Muscle of arm (tissue), 14 donors: ENCODE measurements at places on chromosomes 12 and 14.

- DNase-seq, result no peak
These were observed 84.9 kb downstream of the WSCD2 start for GRCh38 chr12:108213871-108214445.

DNA sequence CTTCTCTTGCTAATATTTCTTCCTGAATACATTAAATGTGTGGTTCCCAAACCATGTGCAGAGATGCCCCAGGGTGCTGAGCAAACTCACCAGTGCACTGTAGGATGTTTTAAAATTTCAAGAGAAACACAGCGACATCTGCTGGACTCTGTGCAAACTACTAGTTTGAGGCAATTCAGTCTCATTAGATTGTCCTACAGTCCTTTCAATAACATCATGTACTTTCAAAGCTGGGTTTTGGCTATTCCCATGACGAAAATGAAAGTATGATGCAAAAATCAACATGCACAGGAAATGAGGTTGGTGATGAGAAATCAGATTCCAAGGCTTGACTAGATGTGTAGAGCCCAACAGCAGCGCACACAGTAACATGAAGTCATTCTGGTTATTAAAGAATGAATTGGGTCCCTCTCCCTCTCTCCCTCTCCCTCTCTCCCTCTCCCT, 66.3 kb downstream of the CLIP1 start:
- peak; percentile 46 for DNase-seq

DNA sequence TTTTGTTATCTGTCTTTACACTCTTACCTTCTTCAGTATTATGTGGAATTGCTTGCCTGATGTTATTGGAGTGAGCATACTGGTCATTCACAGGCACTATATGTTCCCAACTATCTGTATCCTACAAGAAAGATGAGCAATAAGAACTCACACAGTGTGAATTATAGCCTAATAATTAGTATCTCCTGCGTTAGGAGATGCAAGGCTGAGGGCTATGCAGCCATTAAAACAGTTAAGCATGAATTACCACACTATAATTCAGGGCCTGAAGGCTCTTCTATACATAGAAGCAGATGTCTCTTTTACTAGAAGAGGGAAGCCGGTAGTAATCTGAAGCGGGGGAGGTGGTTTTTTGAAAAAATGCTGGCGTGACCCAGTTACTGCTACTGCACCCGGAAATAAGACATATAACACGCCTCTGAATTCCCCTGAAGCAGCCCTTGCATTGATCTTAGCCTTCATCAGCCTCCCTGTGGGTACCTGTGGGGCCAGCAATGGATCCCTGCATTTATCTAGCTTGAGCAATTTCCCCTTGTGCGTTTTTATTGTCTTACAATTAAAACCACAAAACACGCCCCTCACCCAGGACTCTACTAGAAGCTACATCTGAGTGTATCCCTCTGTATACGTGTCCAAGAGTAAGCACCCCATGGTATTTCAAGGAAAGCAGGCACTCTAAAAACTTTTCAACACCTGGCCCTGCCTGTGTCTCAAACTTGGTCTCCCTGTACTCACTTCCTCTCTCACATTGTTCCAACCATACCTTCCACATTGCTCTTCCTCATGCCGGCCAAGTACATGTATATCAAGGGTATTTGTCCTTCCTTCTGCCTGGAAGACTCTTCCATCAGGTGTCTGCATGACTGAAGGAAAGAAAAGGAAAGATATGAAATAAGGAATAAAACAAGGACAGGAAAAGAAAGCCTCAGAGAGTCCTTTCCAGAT, 210.9 kb upstream of the ARID2 start:
- DNase-seq, result no peak

- no peak for DNase-seq
These were observed 14.9 kb upstream of the TAC3 start for GRCh38 chr12:57031138-57031725.

GRCh38 chr12:2277492-2278155, 224.8 kb downstream of the CACNA1C start:
- no peak for DNase-seq

- DNase-seq, result no peak
These were observed 16.4 kb downstream of the FOS start for GRCh38 chr14:75295061-75295461.

GRCh38 chr14:102481371-102481770, 28.2 kb downstream of the ANKRD9 start:
- DNase-seq, result no peak

GRCh38 chr14:75331471-75331870, 52.8 kb downstream of the FOS start:
- no peak for DNase-seq

DNA sequence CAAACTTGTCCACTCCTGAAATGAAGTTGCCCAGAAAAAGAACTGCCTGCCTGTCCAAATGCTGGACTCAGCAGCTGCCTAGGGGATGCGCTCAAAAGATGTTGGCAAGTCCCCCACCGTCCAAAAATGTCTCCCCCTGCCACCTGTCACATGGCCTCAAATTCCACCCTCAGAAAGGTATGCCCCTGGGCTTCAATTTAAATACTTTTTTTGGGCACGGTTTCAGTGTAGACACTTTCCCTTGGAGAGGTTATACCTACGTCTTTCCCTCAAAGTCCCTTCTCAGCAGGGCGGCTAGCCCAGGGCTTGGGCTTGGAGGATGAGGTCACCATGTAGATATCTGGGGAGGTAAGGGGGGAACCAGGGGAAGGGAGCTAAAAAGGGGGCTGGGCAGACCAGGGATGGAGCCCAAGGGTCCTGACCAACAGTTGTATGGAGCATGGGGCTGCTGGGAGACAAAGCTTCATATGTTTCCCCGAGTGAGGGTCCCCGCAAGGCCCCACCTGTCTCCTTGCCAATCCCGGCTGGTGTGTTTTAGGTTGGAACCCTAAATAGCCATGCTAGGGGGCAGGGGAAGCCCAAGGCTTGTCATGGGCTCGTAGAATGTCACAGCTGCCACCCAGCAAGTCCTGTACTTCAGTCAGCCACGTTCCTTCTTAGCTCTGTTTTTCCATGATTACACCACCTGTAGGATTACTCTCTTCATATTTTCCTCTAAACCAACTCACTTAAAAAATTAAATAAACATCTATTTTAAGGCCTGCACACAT, 131.2 kb upstream of the TBX3 start:
- no peak for DNase-seq

GRCh38 chr14:55279384-55279783, 8.2 kb downstream of the FBXO34 start:
- no peak for DNase-seq

GRCh38 chr12:67649261-67649569, 670 bp downstream of the DYRK2 start:
- DNase-seq, result no peak

GRCh38 chr12:57735952-57736740, 2.4 kb downstream of the AGAP2 start:
- DNase-seq, result no peak

GRCh38 chr12:52580496-52580895, 6.9 kb upstream of the KRT74 start:
- DNase-seq, result no peak

- DNase-seq, result peak; percentile 0
These were observed 42.2 kb downstream of the PTPRO start for GRCh38 chr12:15364221-15365160.

DNA sequence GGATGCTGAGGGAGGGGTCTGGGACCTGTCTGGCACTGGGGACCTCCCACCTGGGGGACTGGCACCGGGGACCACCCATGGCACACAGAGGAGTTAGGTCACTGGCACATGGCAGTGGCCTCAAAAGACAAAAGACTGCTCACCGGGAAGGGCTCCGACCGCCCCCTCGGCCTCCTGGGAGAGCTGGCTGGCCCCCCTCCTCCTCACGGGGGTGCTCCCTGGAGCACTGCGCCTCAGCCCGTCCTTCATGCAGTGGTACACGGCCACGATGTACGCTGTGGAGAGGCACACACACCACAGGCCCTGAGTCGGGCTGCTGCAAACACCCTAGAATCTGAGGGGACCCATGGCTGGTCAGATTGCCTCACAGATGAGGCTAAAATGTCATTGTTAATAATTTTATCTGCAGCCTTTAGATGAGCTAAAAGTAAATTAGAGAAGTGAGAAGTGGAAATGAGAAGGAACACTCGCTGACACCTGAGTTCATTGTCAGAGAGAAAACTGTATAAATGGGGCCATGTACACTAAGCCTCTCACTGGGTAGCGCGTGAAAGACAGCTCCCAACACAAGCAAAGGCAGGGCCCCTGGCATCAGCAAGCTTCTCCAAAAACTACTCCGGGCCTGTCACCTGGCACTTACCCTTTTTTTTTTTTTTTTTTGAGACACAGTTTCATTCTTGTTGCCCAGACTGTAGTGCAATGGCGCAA, 14.1 kb downstream of the P2RX2 start:
- no peak for DNase-seq

DNA sequence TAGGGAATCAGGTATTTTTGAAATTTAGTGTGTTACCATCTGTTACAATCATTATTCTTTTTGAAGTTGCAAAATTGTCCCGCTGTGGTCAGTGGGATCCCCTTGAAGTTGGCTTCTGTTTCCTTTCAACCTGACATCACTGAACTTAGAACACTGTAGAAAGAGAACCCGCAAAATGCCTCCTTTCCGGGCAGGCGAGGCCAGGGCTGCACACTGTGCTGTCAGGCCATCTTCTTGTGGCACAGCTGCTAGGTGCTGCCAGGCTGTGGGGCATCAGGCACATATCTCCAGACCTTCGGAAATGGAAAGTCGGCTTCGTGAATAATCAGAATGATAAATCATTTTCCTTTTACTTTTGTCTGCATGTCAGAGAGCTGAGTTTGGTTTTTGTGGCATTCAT, 103.5 kb downstream of the GLT1D1 start:
- no peak for DNase-seq

- no peak for DNase-seq
These were observed 76.5 kb downstream of the WNK1 start for GRCh38 chr12:828726-829395.

DNA sequence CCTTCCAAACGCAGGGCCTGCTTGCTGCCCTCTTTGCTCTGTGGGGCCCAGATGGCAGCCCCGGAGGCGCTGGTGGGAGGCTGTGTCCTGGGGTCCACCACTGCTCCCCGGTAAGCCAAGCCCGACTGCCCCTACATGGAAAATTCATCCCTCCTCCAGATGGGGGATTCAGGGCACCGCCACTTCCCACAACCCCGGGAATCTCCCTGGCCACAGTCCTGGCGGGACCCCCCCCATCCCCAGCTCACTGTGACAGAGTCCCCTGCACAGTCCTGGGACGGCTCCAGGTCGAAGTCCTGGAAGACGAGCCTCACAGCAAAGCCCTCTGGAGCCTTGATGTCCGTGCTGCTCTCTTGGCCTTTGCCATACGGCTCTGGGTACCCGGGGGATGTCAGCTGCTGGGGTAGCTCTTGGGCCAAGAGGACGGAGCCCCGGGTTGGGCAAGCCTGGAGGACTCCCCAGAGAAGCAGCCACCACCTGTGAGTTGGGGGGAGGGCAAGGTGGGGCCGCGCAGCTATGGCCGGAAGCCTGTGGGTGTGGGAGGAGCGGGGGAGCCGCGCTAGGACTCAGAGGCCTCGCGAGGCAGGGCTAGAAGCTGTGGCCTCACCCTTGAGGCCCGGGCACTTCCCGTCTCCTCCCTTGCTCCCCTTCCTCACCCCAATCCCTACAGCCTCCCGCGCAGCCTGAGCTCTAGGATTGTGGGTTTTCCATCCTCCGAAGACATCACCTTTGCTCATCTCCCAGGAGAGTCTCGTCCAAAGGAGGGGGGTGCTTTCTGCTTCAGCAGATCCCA, 815 bp downstream of the C1RL start:
- DNase-seq, result peak; percentile 63

- DNase-seq, result no peak
These were observed 133.0 kb upstream of the C14orf180 start for GRCh38 chr14:104446611-104447010.

DNA sequence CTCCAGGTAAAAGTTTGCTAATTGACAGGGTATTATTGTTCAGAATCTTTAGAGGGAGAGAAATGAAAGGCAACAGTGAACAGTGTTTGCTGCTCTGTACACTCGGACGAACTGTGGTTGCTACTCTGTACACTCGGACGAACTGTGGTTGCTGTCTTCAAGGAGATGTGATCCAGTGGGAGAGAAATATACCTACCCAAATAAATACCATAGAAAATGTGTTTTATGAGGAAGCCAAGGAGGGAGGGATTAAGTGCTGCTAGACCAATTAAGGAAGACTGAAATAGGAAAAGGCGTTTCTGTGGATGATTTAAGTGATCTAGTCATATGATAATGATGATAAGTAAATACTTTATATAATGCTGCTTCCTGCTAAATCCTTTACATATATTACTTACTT, 2.7 kb downstream of the STK38L start:
- DNase-seq, result no peak

DNA sequence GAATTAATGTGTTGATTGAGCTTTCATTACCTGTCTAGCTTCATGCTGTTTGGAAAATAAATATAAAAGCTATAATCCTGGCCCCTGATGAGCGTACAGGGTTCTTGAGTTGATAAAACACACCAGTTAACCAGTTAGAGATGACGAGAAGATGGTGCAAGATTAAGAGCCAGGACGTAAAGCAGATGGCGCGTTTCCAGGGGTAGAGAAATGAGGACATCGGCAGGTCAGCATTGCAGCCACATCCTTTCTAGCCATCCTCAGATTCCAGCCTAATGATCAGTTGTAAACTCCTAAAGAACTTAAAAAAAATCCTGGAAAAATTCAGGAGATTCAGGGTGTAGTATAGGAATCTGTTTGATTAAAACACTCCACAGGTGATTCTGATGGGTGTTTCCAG, 203.7 kb downstream of the CACNA1C start:
- no peak for DNase-seq

GRCh38 chr14:72781561-72782508, 112.1 kb downstream of the DPF3 start:
- DNase-seq, result no peak

GRCh38 chr14:69281450-69282169, 21.7 kb downstream of the GALNT16 start:
- DNase-seq, result no peak

DNA sequence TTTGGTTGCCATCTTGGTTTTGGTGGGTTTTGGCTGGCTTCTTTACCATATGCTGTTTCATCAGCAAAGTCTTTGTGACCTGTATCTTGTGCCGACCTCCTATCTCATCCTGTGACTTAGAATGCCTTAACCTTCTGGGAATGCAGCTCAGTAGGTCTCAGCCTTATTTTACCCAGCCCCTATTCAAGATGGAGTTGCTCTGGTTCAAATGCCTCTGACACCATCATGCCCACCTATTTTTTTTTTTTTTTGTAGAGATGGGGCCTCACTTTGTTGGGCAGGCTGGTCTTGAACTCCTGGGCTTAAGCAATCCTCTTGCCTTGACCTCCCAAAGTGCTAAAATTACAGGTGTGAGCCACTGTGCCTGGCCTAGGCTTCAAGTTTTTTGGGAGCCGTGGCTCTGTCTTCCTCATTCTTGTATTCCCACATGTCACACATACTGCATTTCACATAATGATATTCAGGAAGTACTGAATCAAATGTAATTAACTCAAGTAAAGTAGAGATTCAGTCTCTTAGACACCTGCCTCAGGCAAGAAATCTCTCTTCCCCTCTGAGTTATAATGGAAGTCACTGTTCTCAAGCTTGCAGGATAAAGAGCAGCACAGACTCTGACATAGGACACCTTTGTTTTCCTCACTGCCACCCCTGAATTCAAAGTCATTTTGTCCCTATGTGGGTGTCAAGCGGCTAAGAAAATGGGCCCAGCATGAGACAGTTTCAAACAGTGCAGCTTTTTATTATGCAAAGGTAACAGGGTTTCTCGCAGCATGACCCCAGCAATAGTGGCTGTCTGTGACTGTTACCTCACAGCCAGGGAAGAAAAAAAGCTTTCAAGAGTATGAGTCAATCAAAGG, 159.0 kb downstream of the PTPN11 start:
- no peak for DNase-seq

GRCh38 chr14:54147282-54147681, 190.7 kb upstream of the BMP4 start:
- DNase-seq, result no peak
